Activated T-cell treated with anti-CD3 and anti-CD28 coated beads, Interleukin-2, amount 50 U/mL, for 72 hours (primary cell): ENCODE measurements at places on chromosomes 2 and 18. TPM values are rescaled to one million over a fixed set of nuclear protein-coding genes. Genes with fewer than 3 reads are reported as not detected.

NGEF gene
- total RNA-seq = 2.3 TPM

PLA2R1 gene
- not detected for total RNA-seq

LTBP1 gene
- total RNA-seq = 0.50 TPM

TTN gene
- total RNA-seq = 6.6 TPM

KIAA1328 gene
- total RNA-seq = 9.4 TPM

LHCGR gene
- total RNA-seq = not detected

FBXO36 gene
- total RNA-seq = 1.7 TPM

ACTR1B gene
- total RNA-seq = 129 TPM

FAM228A gene
- 0.14 TPM for total RNA-seq

CPLX4 gene
- total RNA-seq = not detected

NT5DC4 gene
- total RNA-seq = not detected

CRYGD gene
- total RNA-seq = not detected

SAG gene
- total RNA-seq = 0.02 TPM

BCS1L gene
- 86.5 TPM for total RNA-seq

GALNT13 gene
- total RNA-seq = not detected

FAP gene
- not detected for total RNA-seq

C2orf80 gene
- total RNA-seq = not detected

TEX51 gene
- total RNA-seq = not detected

PRADC1 gene
- 15.0 TPM for total RNA-seq

REEP1 gene
- total RNA-seq = 0.63 TPM

FSIP2 gene
- 0.19 TPM for total RNA-seq

PLCL1 gene
- total RNA-seq = 2.8 TPM

DNPEP gene
- total RNA-seq = 61.5 TPM

COLEC11 gene
- total RNA-seq = 0.21 TPM

NOSTRIN gene
- not detected for total RNA-seq

WDFY1 gene
- total RNA-seq = 61.7 TPM

AMER3 gene
- total RNA-seq = not detected

KCTD18 gene
- total RNA-seq = 17.0 TPM

MOGAT1 gene
- not detected for total RNA-seq

DES gene
- not detected for total RNA-seq

CLEC4F gene
- total RNA-seq = not detected

GALM gene
- 114 TPM for total RNA-seq

DNAJC5G gene
- not detected for total RNA-seq
